NCI-H1105 treated with DMSO at 0.1 percent for 48 hours (cell line): ENCODE measurements at places on chromosomes 5 and 9.
A peak's percentile ranks its signal among the peaks of the same experiment; 100 is the strongest.

DNA sequence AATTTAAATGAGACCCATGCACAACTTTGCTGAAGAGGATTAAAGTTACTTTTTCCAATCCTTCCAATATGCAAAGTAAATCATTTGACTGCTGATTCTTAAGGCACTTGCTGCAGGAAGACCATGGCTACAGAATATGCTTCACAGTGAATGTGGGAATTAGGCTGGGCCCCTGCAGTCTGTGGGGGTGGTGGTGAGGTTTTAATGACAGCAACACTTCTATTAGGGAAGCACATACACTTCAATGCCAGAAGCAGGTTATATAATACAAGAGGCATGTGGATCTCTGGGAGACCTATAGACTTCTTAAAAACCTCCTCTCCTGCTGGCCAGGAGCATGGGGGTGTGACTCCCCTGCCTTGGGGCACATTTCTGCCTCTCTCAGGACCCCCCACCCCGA, 124.5 kb upstream of the KLF9 start:
- no peak for DNase-seq

GRCh38 chr5:94847019-94847418, 228.6 kb downstream of the SLF1 start:
- DNase-seq = no peak

- no peak for DNase-seq
Measured at GRCh38 chr5:55634209-55634805, 77.8 kb downstream of the SLC38A9 start.

GRCh38 chr5:116651653-116652052, 77.0 kb upstream of the SEMA6A start:
- DNase-seq = no peak

- no peak for DNase-seq
Measured at GRCh38 chr5:176648474-176649194, 1.4 kb downstream of the TSPAN17 start.

- peak; percentile 25 for DNase-seq
Measured at GRCh38 chr5:123036391-123037103, at the start of gene PPIC. Gene PPIC, minus strand, starts transcription at chr5:123036725. Its CDS starts 100 bp downstream, at chr5:123036625.

- no peak for DNase-seq
Measured at GRCh38 chr5:10539687-10539998, 24.2 kb upstream of the ANKRD33B start.

- no peak for DNase-seq
Measured at GRCh38 chr5:158283397-158283796, 424.5 kb upstream of the CLINT1 start.

DNA sequence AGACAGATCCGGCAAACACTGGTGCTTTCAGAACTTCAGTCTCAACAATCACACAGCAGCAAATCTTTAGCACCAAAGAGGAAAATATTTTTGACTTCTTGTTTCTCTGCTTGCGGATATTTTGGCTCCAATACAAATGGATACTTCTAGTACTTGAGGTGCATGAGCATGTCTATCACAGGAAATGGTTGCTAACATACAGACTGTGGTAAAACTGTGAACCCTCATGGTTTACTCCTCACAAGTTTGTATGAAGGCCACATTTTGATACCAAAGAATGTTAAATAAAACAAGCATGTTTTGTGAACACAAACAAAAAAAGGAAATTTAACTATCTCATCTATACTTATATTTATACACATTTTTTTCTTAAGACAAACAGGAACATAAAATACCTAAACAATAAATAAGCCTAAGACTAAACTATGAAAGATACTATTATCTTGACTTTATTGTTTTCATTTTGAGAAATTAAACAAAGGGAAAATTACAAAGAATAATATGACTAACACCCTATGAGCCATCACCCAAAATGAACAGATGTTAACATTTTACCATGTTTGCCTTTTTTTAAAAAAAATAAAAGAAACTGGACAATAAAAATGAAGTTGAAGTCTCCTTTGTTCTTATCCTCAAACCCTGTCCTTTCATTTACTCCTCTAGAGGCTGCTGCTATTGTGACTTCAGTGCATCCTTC, 135.0 kb upstream of the LHFPL2 start:
- no peak for DNase-seq

DNA sequence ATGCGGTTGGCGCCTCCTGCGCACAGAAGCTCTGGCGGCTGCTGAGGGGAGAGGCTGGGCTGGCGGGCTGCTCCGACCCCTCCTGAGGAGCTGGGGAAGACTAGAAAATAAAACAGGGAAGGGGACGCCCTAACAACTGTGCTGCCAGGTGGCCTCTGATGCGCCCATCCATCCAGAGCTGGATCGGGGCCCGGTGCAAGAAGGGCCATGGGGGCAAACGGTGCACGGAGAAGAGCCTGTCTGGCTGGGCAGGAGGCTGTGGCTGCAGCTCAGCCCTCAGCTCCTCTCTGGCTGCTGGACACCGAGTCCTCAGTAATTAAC, 21.0 kb upstream of the MRNIP start:
- DNase-seq = no peak

DNA sequence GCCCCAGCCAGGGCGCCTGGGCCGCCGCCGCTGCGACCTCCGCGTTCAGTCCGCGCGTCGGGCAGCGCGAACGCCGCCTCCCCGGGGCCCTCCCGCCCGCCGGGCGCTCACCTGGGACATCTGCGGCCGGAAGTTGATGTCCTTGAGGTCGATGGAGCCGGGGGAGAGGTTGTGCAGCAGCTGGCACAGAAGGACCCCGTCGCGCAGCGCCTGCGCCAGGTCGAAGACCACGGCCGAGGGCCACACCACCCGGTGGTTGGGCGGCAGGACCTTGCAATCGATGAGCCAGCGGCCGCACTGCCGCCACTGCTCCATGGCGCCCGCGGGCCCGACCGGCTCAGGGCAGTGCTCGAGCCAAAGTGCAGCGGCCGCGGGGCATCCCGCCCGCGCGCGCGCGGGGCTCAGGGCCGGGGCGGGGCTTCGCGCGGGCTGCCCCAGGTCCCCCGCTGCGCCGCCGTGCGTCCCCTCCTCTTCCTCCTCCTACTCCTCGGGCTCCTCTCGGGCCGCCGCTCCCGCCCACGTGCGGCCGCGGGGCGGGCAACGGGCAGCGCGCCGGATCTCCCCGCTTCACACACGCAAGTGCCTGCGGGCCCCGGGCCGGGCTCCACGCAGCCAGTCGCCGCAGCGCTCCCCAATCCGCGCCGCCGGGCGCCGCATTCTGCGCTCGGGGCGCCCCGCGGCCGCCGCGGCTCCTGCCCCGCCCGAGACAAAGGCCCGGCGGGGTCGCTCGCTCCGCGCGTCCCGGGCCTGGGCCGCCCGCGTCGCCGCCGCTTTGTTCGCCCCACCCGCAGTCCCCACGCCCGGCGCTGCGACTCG, at the start of gene VAV2:
TSS of gene VAV2 (minus strand) at position 361 of the 816 bp plus-strand sequence. CDS start at position 315, 46 bp downstream.
- peak; percentile 22 for DNase-seq

DNA sequence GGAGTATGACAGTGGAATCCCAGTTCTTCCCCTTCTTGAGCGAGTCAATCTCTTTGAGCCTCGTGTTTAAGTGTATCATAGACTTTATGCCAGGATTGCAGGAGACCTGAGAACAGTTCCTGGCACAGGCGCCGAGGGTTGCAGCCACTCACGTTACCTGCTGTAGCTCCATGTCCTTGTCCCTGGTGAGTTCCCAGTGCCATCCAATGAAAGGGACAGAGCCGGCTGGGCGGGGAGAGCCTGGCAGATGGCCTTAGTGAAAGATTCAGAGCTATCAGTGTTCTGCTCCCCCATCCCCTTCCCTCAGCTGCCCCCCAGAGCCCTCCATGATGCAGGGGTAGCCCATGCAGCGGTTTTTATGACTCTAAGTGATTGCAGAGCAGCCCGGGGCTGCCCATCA, 554.0 kb downstream of the BNC2 start:
- DNase-seq = no peak

GRCh38 chr9:14849851-14850250, 60.4 kb downstream of the FREM1 start:
- DNase-seq = no peak

GRCh38 chr5:142982821-142983200, 212.6 kb downstream of the ARHGAP26 start:
- no peak for DNase-seq

DNA sequence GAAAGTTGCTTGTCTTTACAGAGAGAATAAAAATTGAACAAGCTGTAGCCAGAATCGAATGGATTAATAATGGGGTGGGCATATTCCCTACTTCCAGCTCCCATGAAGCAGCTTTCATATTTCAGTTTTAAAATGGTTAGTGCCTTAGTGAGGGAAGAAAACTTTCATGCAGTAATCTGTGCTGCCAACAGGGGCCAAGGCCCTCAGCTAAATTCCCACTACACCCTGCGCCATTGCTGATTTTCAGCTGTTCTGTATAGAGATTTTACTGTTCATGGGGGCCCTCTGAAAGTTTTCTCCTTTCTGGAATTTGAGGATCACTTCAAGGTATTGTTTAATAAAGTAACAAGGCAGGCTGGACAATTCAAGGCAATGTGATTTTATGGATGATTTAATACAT, 58.2 kb downstream of the CAST start:
- no peak for DNase-seq

GRCh38 chr5:133702791-133703770, 90.7 kb upstream of the FSTL4 start:
- DNase-seq = no peak

DNA sequence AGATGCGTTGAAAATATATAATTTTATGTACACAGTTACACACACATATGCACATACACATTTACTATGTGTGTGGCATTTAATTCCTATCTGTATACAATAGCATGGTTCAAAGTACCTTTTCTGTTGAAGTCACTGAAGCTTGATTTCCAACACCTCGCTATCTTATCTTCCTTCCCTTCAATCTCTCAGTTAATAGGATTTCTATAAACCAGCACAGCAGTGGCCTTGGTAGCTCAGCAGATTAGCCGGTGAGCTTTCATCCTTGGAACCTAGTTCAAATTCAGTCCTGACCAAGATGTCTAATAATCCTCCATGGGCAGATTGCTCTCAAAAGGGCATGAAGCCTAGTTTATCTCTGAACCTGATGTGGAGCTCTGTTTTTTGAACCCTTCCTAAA, 2389.5 kb downstream of the MAT2B start:
- no peak for DNase-seq

DNA sequence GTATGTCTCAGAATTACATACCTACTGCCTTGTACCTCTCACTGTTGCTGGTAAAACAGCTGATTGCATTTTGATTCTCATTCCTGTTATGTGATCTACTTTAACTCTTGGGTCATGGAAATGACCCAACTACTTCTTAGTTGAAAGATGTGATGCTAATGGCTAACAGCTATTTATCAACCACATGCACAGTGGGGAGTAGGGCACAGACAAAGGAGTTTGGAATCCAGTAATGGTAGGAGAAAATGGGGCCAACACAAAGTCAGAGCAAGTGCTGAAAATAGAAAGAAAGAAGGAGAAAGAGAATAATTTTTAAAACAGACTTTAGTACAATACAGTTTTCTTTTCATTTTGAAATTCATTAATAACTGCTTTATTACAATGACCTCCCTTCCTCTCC, 241.0 kb downstream of the PTPRD start:
- DNase-seq = no peak
